ENCODE measurements at places on chromosomes 5 and 9.

GRCh38 chr9:19683715-19684114 is 105.1 kb downstream of the SLC24A2 start:
- no peak for DNase-seq

GRCh38 chr9:22124263-22125011 is 115.3 kb upstream of the CDKN2B start:
- peak; percentile 36 for DNase-seq

DNA sequence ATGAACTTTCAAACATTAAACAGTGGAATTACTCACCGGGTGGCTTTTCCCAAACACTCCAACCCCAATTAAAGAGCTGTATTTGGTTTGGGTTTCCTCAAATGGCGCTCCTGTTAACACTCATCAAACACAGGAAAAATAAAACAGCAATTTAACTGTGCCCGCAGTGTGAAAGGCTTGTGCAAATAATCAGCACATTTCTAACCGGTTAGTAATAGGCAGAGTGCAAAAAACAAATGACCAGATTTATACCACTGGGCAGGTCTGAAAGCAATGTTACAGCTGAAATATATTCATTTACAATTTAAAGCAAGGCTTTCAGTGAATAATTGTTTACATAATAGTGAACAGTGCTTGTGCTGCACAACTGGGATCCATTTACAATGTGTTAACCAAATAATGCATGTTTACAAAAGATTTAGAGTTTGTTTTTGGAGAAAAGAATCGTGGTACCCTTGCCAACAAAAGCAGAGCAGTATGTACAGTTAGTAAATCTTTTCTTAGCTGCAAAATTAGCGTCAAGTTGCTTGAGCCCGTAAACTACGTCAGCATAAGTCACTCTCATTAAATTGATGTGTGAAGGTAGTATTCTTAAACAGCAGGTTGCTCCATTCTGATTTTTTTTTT is 662.9 kb upstream of the ZNF608 start:
- no peak for DNase-seq

GRCh38 chr5:873328-873727 is 19.3 kb downstream of the BRD9 start:
- no peak for DNase-seq

GRCh38 chr5:133974142-133974541 is 5.7 kb upstream of the C5orf15 start:
- DNase-seq = no peak

- no peak for DNase-seq
These were observed 4.5 kb upstream of the PLPP6 start for GRCh38 chr9:4657426-4658159.

GRCh38 chr5:56264417-56265025 is 31.4 kb upstream of the ANKRD55 start:
- peak; percentile 54 for DNase-seq

DNA sequence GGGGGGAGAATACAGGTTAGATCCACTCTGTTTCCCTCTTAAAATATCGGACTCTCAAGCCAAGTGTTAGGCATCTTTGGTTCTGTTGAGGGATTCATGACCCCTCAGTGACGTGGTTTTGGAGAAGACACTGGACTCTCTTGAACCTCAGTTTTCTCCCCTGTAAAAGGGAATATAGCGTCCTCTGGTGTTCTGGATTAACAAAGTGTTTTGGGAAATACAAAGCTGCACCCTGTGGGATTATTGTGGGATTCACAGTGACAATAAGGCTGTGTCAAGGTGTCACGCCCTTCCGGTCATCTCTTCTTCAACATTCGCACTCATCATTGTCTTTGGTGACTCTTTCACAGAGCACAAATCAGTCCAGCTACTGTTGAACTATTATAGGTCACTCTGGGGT is 139.0 kb downstream of the IRX1 start:
- DNase-seq = no peak

All from HTR-8/SVneo (cell line).